Neural progenitor cell (in vitro differentiated cells): ENCODE measurements at places on chromosomes 16 and 17. TPM values are rescaled to one million over a fixed set of nuclear protein-coding genes. Genes with fewer than 3 reads are reported as not detected.

CA4 gene
- total RNA-seq = 14.1 TPM in 2 replicates

KRTAP29-1 gene
- total RNA-seq = not detected in 2 replicates

LITAFD gene
- not detected in 2 replicates for total RNA-seq

BRICD5 gene
- 5.2 and 14.5 TPM in 2 replicates for total RNA-seq

AHSP gene
- total RNA-seq = not detected in 2 replicates

TP53TG3 gene
- not detected in 2 replicates for total RNA-seq
